Hair follicular keratinocyte (primary cell): ENCODE measurements at places on chromosomes 5 and 9. TPM values are rescaled to one million over a fixed set of nuclear protein-coding genes. Genes with fewer than 3 reads are reported as not detected.

The GABRA6 gene
- total RNA-seq = not detected in 2 replicates

The SOWAHA gene
- not detected in 2 replicates for total RNA-seq

The ENG gene
- 6.2 and 9.6 TPM in 2 replicates for total RNA-seq

The TESK1 gene
- 13.9 and 24.0 TPM in 2 replicates for total RNA-seq

The HACD4 gene
- 4.7 and 9.4 TPM in 2 replicates for total RNA-seq

The ACTBL2 gene
- 0.04 TPM in 1 of 2 replicates, not detected in the other for total RNA-seq

The TMEM171 gene
- total RNA-seq = 1.6 and 4.2 TPM in 2 replicates

The NMUR2 gene
- total RNA-seq = not detected in 2 replicates

The CCL28 gene
- total RNA-seq = 1.3 and 1.7 TPM in 2 replicates

The GRM6 gene
- total RNA-seq = not detected in 2 replicates

The PAPPA gene
- 0.78 and 1.3 TPM in 2 replicates for total RNA-seq

The ARSI gene
- total RNA-seq = 12.7 and 16.7 TPM in 2 replicates

The ST6GALNAC6 gene
- 25.8 and 35.7 TPM in 2 replicates for total RNA-seq

The CAMK2A gene
- under 0.01 and 0.08 TPM in 2 replicates for total RNA-seq

The PCDHGC5 gene
- 1.2 and 5.0 TPM in 2 replicates for total RNA-seq

The CHMP5 gene
- 64.1 and 68.0 TPM in 2 replicates for total RNA-seq

The HSPB3 gene
- not detected in 2 replicates for total RNA-seq

The KCNV2 gene
- not detected in 2 replicates for total RNA-seq

The LECT2 gene
- total RNA-seq = not detected in 2 replicates

The TMEM252 gene
- total RNA-seq = not detected in 2 replicates

The MAP1B gene
- total RNA-seq = 8.4 and 30.1 TPM in 2 replicates

The FRMD3 gene
- total RNA-seq = under 0.01 and 0.23 TPM in 2 replicates

The FCHSD1 gene
- 9.1 and 20.4 TPM in 2 replicates for total RNA-seq

The CKMT2 gene
- total RNA-seq = not detected in 2 replicates

The GMCL2 gene
- total RNA-seq = not detected in 2 replicates

The HSPA9 gene
- total RNA-seq = 269 and 385 TPM in 2 replicates

The NME5 gene
- not detected in 2 replicates for total RNA-seq

The RANBP17 gene
- 1.6 and 3.3 TPM in 2 replicates for total RNA-seq

The ZNF346 gene
- total RNA-seq = 5.4 and 13.4 TPM in 2 replicates

The SH3TC2 gene
- total RNA-seq = 6.8 and 12.1 TPM in 2 replicates

The LMX1B gene
- 2.7 and 6.8 TPM in 2 replicates for total RNA-seq

The ADAMTSL2 gene
- not detected in 2 replicates for total RNA-seq

The ANKRD18B gene
- 1.8 and 1.9 TPM in 2 replicates for total RNA-seq

The AP3B1 gene
- 36.0 and 55.4 TPM in 2 replicates for total RNA-seq

The PCDHGA6 gene
- 0.15 and 0.16 TPM in 2 replicates for total RNA-seq

The COL15A1 gene
- not detected in 2 replicates for total RNA-seq

The CTXN3 gene
- not detected in 2 replicates for total RNA-seq

The CA9 gene
- 0.23 and 2.1 TPM in 2 replicates for total RNA-seq

The CEL gene
- total RNA-seq = 0.08 and 1.2 TPM in 2 replicates

The IZUMO3 gene
- not detected in 2 replicates for total RNA-seq

The CDH9 gene
- total RNA-seq = not detected in 2 replicates

The HRCT1 gene
- 0.68 and 1.0 TPM in 2 replicates for total RNA-seq

The OR1J2 gene
- total RNA-seq = not detected in 2 replicates

The ANKRD20A1 gene
- total RNA-seq = not detected in 2 replicates

The THBS4 gene
- 1.7 and 2.3 TPM in 2 replicates for total RNA-seq

The ENTREP1 gene
- 0.08 and 0.19 TPM in 2 replicates for total RNA-seq

The CCDC180 gene
- 0.39 and 1.8 TPM in 2 replicates for total RNA-seq

The PCA3 gene
- not detected in 2 replicates for total RNA-seq

The S1PR3 gene
- 3.0 and 5.7 TPM in 2 replicates for total RNA-seq

The TRIP13 gene
- 24.7 and 63.7 TPM in 2 replicates for total RNA-seq

The TYRP1 gene
- not detected in 2 replicates for total RNA-seq

The AGXT2 gene
- not detected in 2 replicates for total RNA-seq

The NEUROG1 gene
- total RNA-seq = not detected in 2 replicates

The ZNF354C gene
- total RNA-seq = 2.9 and 3.0 TPM in 2 replicates

The CFAP90 gene
- total RNA-seq = not detected in 2 replicates

The EXOSC2 gene
- total RNA-seq = 22.0 and 42.1 TPM in 2 replicates

The HIGD2A gene
- 94.5 and 105 TPM in 2 replicates for total RNA-seq

The LCN6 gene
- total RNA-seq = not detected in 2 replicates
